Stomach (tissue), 19 donors: ENCODE measurements at places on chromosomes 5 and 9. TPM values are rescaled to one million over a fixed set of nuclear protein-coding genes. Genes with fewer than 3 reads are reported as not detected.

- H3K27me3 ChIP-seq = no peaks in the 10 kb centered on the region
- no peaks in the 10 kb centered on the region for H3K36me3 ChIP-seq
- DNase-seq = peak; percentile 84
- H3K27ac ChIP-seq = peak overlapping the region; percentile 69
Measured at GRCh38 chr9:133845440-133845839, 107.3 kb upstream of the SARDH start.

Gene C5orf52
- not detected for total RNA-seq

- H3K4me3 ChIP-seq = peak overlapping the region; percentile 43
- H3K27me3 ChIP-seq = no peaks in the 10 kb centered on the region
- H3K4me1 ChIP-seq = peaks cover 71% of the 10 kb centered on the region
- peak overlapping the region; percentile 92 for H3K27ac ChIP-seq
Measured at GRCh38 chr9:129962889-129963703, 79.9 kb downstream of the FNBP1 start.

Gene PLPP7
- total RNA-seq = 1.8 TPM

GRCh38 chr5:115542651-115543364 lies 1.8 kb downstream of the FEM1C start:
- H3K4me1 ChIP-seq = peaks cover 32% of the 10 kb centered on the region
- H3K27ac ChIP-seq = peak overlapping the region; percentile 99
- H3K36me3 ChIP-seq = no peaks in the 10 kb centered on the region
- no peaks in the 10 kb centered on the region for H3K27me3 ChIP-seq

GRCh38 chr5:170312666-170313065 lies 15.1 kb upstream of the LCP2 start:
- no peaks in the 10 kb centered on the region for H3K36me3 ChIP-seq
- peaks cover 65% of the 10 kb centered on the region for H3K4me1 ChIP-seq
- H3K27ac ChIP-seq = peak overlapping the region; percentile 75
- H3K27me3 ChIP-seq = no peaks in the 10 kb centered on the region
- DNase-seq = peak; percentile 56
- H3K4me3 ChIP-seq = no peak overlapping the region

DNA sequence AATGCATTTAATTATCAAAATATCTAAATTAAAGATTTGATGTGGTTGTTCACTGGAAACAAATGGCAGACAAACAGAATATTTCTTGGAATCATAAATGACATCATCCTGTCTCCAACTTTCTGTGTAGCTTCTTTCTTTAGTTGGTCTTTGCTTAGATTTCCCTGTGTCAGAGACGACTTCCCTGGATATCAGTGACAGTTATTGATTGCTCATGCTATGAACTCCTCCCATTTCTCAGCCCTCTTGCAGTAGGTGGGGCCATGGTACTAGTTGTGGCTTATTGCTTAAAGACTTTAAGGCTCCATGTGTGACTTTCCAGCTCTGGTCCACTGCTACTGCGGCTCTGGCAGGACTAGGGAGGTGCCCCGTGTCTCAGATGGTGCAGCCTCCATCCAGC lies 592.6 kb downstream of the MTRR start:
- no peak overlapping the region for H3K4me3 ChIP-seq
- peak; percentile 27 for DNase-seq
- no peak overlapping the region for H3K27ac ChIP-seq
- H3K27me3 ChIP-seq = no peaks in the 10 kb centered on the region
- H3K4me1 ChIP-seq = peaks cover 14% of the 10 kb centered on the region

GRCh38 chr5:14413331-14413750 lies 168.3 kb upstream of the OTULINL start:
- no peak overlapping the region for H3K4me3 ChIP-seq
- H3K27me3 ChIP-seq = no peaks in the 10 kb centered on the region
- H3K4me1 ChIP-seq = no peaks in the 10 kb centered on the region
- peaks cover 90% of the 10 kb centered on the region for H3K36me3 ChIP-seq
- no peak for DNase-seq

DNA sequence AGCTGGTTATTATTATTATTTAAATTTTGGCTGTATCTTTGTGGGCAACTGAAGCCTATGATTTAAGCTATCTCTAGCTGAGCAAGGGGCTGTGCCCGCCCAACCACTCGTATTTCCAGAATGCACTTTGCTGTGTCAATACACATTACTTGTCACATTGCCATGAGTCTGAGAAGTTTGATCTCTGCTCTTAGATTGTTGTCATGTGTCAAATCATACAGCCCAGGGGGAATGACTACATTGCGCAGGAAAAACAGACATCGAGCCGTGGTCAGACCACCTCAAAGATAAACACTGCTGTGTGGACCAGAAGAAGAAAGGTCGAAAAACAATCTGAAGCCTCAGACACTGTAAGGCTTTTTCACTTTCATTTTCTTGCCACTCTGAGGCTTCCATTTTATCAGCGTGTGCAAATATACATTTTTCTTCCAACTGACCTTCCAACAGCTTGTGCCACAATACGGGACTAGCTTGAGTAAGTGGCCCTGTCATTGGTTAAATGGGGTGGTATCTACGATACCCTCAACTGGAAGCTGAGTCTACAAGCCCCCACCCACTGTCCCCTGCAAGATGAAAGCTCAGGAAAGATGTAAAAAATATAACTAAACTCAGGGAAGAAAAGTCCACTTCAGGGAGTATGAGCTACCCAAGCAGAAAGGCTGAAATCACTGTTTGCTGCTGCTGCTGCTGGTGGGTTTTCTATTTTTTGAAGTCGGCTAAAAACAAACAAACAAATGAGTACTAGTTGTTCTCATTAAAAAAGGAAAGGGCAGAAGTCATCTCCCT lies 603.0 kb downstream of the BNC2 start:
- no peaks in the 10 kb centered on the region for H3K27me3 ChIP-seq
- peaks cover 20% of the 10 kb centered on the region for H3K4me1 ChIP-seq
- DNase-seq = peak; percentile 74

- H3K4me3 ChIP-seq = no peak overlapping the region
- H3K27ac ChIP-seq = no peak overlapping the region
- H3K36me3 ChIP-seq = no peaks in the 10 kb centered on the region
- no peaks in the 10 kb centered on the region for H3K4me1 ChIP-seq
- peak; percentile 52 for DNase-seq
Measured at GRCh38 chr5:54443270-54443669, 12.2 kb upstream of the HSPB3 start.

DNA sequence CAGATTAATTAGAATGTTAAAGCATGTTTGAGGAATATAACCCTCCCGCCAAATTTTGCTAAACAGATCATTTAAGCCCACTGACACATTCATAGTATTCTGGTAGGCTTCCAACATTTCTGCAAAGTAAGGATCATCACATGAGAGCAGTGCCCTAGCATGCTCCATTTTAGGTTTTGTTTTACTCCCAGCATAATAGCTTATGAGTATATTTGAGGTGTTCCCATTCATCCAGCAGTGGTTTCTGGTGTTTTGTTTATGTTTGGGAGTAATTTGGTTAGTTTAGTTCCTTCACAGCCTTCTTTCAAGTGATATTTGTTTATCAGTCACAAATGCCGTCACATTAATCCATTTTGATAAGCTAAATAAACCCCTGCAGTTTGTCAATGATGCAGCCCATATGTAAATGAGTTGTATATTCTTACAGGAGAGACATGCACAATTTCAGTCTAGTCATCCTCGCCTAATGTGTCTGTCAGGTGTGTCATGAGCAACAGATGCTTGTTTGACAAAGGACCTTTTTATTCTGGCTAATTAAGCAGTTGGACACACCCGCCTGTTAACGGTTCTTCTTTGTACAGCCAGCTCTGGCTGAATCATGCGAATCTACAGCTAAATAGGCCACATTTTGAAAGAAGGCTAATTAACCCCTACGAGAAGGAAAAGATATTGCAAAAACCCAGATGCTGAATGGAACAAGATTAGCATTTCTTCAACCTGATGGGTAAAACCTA lies 124.4 kb downstream of the RFX3 start:
- H3K36me3 ChIP-seq = no peaks in the 10 kb centered on the region
- H3K27ac ChIP-seq = no peak overlapping the region

Gene TAF11L10
- not detected for total RNA-seq

- H3K27me3 ChIP-seq = peaks cover 4% of the 10 kb centered on the region
- no peak overlapping the region for H3K27ac ChIP-seq
- no peaks in the 10 kb centered on the region for H3K4me1 ChIP-seq
- DNase-seq = no peak
- H3K4me3 ChIP-seq = no peak overlapping the region
Measured at GRCh38 chr5:171693412-171693811, 92.2 kb upstream of the SMIM23 start.

DNA sequence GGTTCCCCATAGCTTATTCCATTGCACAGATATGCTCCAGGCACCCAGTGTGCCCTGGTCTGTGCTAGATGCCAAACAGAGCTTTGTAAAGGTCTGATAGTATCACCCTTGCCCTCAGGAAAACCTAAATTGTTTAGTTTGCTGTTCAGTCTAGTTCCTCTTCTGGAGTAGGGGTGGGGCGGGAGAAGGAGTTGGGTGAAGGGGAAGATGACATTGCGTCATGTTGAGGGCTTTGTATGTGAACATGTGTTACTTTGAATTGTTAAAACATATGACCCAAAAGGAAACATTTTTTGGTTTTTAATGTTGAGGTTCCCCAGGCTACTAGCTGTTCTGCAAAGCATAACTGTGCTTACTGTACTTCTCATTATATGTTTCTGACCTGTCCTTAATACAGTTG lies 40.6 kb downstream of the HACD4 start:
- H3K27me3 ChIP-seq = no peaks in the 10 kb centered on the region
- H3K27ac ChIP-seq = peak overlapping the region; percentile 10
- no peaks in the 10 kb centered on the region for H3K4me1 ChIP-seq

DNA sequence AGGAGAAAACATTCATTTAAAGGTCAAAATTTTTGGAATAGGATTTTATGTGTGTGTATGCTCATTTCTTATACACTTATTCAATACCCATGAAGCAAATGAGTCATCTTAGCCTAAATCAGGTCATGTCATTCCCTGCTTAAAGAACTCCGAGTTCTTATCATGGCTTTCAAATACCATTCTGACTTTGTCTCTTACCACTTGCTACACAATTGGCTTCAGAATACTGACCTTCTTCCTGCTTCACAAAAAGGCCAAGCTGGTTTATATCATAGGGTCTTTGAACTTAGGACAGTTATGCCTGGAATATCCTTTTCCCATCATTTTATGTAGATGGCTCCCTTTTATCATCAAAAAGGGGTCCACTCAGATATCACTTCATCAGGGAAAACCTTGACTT lies 652.2 kb upstream of the WWC1 start:
- H3K36me3 ChIP-seq = no peaks in the 10 kb centered on the region
- no peaks in the 10 kb centered on the region for H3K27me3 ChIP-seq
- no peak overlapping the region for H3K4me3 ChIP-seq
- no peaks in the 10 kb centered on the region for H3K4me1 ChIP-seq

- no peaks in the 10 kb centered on the region for H3K27me3 ChIP-seq
- H3K4me3 ChIP-seq = no peak overlapping the region
- peaks cover 16% of the 10 kb centered on the region for H3K4me1 ChIP-seq
Measured at GRCh38 chr9:76534026-76534425, 75.0 kb downstream of the GCNT1 start.

DNA sequence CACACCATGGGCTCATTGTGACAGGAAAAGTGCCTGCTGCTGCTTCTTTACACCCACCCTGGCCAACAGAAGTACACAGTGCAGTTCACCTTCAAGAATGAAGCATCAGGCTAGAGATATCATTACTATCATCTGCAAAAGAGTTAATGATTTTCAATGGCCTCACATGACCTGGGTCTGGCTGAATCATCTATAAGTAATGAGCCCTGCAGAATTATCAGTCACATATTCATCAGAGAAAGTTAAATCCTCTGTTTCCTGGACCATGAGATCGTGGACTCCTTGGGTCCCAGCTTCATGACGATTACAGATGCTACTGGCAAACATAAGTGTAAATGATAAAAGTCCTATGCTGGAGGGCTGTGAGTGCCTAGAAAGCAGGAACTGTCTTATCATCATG lies 8.3 kb downstream of the BAG1 start:
- H3K36me3 ChIP-seq = peaks cover 100% of the 10 kb centered on the region
- H3K27ac ChIP-seq = no peak overlapping the region
- no peaks in the 10 kb centered on the region for H3K27me3 ChIP-seq

DNA sequence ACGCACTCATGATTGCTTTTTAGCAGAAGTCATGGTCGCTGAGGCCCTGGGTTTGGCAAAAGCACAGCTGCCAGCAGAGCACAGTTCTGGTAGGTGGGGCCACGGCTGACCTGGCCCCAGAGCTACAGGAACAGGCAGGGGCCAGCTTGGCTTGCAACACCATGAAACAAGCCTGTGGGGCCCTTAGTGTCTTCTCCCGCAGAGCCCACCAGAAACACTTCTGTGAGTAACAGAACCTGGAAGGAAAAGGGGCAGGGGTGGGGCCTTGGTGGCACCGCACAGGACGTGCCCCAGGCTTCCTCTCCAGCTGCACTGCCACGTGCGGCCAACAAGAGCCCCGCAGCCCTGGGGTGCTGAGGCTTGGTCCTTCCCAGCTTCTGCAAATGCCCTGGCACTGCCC lies 4.8 kb downstream of the ASB6 start:
- no peaks in the 10 kb centered on the region for H3K27me3 ChIP-seq
- H3K4me1 ChIP-seq = peaks cover 48% of the 10 kb centered on the region
- peak overlapping the region; percentile 49 for H3K27ac ChIP-seq
- no peak overlapping the region for H3K4me3 ChIP-seq

DNA sequence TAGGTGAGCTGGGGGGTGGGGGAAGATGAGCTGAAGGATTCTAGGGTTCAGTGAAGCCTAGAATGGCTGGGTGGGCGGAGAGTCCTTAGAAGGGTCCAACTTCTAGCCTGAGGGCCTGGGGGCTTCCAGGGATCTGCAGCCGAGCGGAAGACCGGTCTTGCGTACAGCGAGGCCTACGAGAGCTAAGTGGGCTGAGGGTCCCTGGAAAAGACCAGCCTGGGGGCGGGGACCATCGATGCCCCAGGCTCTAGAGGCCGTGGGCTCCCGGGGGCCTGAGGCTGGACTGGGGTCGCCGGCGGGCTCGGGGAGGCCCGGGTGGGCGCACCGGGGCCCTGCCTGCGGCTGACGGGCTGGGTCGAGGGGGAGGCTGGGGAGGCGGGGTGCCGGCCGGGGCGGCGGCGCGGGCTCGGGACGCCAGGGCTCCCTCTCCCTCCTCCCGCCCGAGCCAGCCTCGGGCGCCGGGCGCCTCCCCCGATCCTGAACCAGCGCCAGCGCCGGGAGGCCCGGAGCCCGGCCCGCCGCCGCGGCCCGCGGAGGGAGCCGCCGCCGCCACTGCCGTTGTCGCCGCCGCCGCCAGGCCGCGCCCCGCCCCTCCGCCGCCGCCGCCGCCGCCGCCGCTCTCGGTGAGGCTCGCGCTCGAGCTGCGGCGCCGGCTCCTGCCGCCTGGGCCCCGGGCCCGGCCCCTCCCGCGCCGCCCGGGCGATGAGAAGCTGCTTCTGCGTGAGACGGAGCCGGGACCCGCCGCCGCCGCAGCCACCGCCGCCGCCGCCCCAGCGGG lies at the start of gene MVB12B:
TSS of gene MVB12B (plus strand) at position 602 of the 778 bp plus-strand sequence. CDS start at position 703, 101 bp downstream.
- H3K4me3 ChIP-seq = peak within 1 kb of the TSS; percentile 54
- H3K27ac ChIP-seq = peak within 1 kb of the TSS; percentile 92
- no peaks in the 10 kb centered on the region for H3K36me3 ChIP-seq
- H3K4me1 ChIP-seq = peaks cover 44% of the 10 kb centered on the region
- peak; percentile 53 for DNase-seq

- peak; percentile 94 for DNase-seq
- no peaks in the 10 kb centered on the region for H3K27me3 ChIP-seq
- peaks cover 31% of the 10 kb centered on the region for H3K36me3 ChIP-seq
- peak overlapping the region; percentile 72 for H3K27ac ChIP-seq
- H3K4me1 ChIP-seq = peaks cover 21% of the 10 kb centered on the region
- H3K4me3 ChIP-seq = peak overlapping the region; percentile 45
Measured at GRCh38 chr9:128361986-128362646, 9.1 kb upstream of the URM1 start.

- no peak overlapping the region for H3K27ac ChIP-seq
- H3K4me1 ChIP-seq = peaks cover 17% of the 10 kb centered on the region
- DNase-seq = peak; percentile 80
- no peaks in the 10 kb centered on the region for H3K36me3 ChIP-seq
- peaks cover 22% of the 10 kb centered on the region for H3K27me3 ChIP-seq
- H3K4me3 ChIP-seq = no peak overlapping the region
Measured at GRCh38 chr5:83467371-83468035, 4.0 kb upstream of the VCAN start.

Gene DEPDC1B
- not detected for total RNA-seq
